M059J (cell line): ENCODE measurements at places on chromosomes 4 and X. TPM values are rescaled to one million over a fixed set of nuclear protein-coding genes. Genes with fewer than 3 reads are reported as not detected.
A peak's percentile ranks its signal among the peaks of the same experiment; 100 is the strongest.

CLGN gene
- total RNA-seq = 3.8 and 7.4 TPM in 2 replicates

DNA sequence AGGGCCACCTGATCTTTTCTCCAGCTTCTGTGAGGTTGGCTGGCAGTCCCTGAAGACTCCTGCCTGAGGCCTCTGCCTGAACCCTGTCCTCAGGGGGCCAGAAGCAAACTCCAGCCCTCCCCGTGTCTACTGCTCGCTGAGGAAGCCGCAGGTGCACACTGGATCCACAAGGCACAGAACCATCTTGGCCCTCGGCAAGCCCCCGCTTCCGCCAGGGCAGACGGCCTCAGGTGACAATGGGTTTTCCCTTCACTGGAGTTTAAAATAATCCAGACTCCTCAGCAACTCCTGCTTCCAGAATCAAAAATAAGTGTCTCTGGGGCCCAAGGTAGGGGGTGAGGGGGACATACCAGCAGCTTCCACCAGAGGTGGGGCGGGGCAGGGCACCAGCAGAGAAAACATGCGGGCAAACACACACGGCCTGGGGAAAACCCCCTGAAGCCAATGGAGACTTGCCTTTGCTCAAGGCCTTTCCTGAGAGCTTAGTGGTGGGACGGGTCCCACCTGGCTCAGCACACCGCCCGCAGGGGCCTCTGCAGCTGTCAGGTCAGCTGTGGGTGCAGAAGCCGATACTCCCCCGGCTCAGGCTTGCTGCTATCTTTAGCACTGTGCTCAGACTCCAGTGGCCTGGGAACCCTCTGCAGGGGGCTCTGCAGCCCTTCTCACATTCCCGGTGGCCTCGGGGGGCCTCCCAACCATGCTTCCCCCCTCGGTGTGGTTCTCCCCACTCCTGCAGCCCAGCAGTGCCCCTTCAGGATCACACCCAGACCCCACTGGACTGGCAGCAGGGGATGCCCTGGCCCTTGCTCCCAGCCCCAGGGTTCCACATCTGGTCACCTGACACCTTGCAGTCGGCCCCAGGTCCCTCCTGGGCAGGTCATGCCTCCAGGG is 1.9 kb downstream of the MYL5 start:
- DNase-seq = no peak

DNA sequence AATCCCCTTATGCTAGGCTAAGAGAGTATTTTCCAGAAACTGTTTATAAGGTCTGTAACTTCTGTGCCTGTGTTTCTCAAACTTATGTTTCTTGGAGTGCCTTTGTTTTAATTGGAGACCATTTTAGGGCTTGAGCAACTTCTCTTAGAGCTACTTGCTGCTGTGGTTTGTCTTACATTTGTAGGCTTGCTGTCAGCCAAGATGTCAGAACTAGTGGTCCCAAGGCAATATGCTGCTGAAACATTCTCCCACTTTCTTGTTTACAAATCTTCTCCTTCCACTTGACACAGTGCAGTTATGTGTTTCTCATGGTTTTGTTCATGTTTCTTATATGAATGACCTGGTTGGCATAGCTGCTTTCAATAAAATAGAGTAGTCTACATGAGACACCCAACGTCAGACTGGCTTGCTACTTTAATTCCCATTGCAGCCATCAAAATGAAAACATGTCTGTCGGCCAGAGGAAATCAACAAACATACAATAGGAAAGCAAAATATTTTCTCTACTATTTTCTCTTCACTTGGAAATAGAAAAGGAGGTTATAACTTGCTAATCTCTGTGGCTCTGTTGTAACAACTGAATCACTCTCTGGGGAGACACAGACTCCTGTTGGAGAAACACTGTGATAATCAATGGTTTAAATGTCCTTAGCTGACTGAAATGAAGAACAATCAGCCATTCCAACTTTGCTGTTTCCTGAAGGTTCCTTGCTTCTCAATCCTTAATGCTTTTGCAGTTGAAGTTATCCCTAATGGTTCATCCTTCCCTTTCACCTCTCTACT is 426.4 kb downstream of the PDGFC start:
- DNase-seq = no peak

DNA sequence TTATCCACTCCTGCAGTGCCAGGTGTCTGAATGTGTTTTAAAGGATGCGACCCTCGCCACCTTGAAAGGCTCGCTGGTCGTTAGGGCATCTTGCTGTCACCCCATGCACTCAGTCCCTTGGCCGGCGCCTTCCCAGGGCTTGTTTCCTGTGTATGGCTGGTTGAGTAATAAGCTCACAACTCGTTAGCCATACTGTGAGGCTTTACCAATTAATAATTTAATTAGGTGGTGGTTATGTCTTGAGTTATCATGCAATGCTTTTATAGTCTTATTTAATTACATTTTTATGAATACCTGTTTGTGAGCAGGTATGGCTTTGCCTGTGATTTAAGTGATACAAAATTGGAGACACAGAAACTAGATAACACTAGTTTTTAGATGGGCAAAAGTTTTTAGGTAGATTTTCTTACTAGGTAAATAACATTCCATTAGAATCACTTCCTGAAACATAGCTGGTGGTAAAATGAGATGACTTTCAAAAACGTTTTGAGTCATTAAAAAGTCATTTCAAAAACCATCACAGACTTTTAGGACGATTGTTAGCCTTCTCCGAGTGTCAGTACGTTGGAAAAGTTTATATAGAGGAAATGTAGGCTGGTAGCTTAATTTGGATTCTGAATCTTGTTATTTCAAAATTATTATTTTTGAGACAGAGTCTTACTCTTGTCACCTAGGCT is 18.2 kb downstream of the PTTG2 start:
- peak; percentile 52 for DNase-seq

- DNase-seq = no peak
Measured at GRCh38 chr4:184310881-184311709, 93.4 kb upstream of the ENPP6 start.

GRCh38 chr4:39568805-39569204 is 41.6 kb upstream of the UGDH start:
- peak; percentile 14 for DNase-seq

HTR2C gene
- total RNA-seq = 0.76 and 0.84 TPM in 2 replicates

FAM47A gene
- total RNA-seq = not detected in 2 replicates

NIPAL1 gene
- total RNA-seq = 3.3 and 4.6 TPM in 2 replicates

USP11 gene
- total RNA-seq = 39.2 and 55.6 TPM in 2 replicates

- peak; percentile 35 for DNase-seq
Measured at GRCh38 chr4:8157496-8157895, 1.1 kb downstream of the ABLIM2 start.

DNA sequence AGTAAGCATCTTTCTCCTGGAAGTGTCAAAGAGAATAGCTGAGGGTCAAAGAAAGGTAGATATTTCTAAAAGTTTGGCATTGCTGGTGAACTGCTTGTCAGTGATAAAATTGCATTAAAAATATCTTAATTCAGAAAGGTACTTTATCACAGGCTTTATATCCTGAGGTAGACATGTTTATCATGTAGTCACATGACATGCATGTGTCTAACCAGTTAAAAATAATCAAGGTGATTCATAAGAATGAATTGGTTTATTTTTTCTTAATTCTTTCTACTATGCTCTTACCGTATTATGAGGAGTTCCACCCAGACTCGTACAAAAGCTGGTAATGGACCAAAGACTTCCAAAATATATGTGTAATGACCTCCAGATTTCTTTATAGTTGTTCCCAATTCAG is 6.1 kb downstream of the SLC7A11 start:
- peak; percentile 48 for DNase-seq

CXCL11 gene
- total RNA-seq = 0.37 and 0.74 TPM in 2 replicates

GRCh38 chr4:118367872-118368271 is 15.1 kb upstream of the PRSS12 start:
- DNase-seq = no peak

DNA sequence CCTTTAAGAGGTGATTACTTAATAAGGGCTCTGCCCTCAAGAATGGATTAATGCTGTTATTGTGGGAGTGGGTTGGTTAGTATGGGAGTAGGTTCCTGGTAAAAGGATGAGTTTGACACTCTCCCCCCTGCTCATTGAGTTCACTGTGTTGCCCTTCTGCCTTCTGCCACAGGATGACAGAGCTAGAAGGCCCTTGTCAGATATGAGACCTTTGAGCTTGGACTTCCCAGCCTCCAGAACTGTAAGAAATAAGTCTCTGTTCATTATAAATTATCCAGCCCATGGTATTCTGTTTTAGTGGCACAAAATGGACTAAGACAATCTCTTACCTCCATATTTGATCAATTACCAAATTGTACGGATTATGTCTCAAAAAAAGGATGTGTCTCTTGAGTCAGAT is 114.3 kb upstream of the NAP1L5 start:
- no peak for DNase-seq
